ENCODE measurements at places on chromosomes 1 and 21. TPM values are rescaled to one million over a fixed set of nuclear protein-coding genes. Genes with fewer than 3 reads are reported as not detected.
A peak's percentile ranks its signal among the peaks of the same experiment; 100 is the strongest.

GRCh38 chr1:40901886-40902852, 40.0 kb upstream of the CITED4 start:
- H3K4me1 ChIP-seq, result peaks cover 8% of the 10 kb centered on the region
- no peak for DNase-seq
- no peaks in the 10 kb centered on the region for H3K27me3 ChIP-seq
- no peak overlapping the region for H3K4me3 ChIP-seq
- H3K36me3 ChIP-seq, result no peaks in the 10 kb centered on the region

GRCh38 chr1:201693890-201694607, 134.9 kb upstream of the IPO9 start:
- DNase-seq, result no peak
- no peaks in the 10 kb centered on the region for H3K27me3 ChIP-seq

DNA sequence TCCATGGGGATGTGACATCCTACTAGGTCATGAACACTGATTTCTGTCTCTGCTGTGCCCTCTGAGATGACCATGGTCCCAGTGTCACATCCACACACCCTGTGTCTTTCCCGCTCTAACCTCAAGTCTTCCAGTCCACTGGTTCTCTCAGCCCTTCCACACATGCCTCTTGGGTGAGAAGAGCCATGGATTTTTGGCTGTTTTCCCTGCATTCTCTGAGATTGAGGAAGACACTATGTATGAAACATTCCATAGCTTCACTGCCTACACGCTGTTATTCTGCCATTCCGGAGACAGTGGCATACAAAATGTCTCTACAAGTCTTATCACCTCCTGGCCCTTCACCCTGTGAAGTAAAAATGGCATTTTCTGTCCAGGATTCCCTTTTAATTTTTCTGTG, 247.3 kb downstream of the BACH1 start:
- no peaks in the 10 kb centered on the region for H3K36me3 ChIP-seq
- H3K27ac ChIP-seq, result no peak overlapping the region
- no peak overlapping the region for H3K4me3 ChIP-seq
- no peaks in the 10 kb centered on the region for H3K27me3 ChIP-seq
- no peaks in the 10 kb centered on the region for H3K4me1 ChIP-seq
- no peak for DNase-seq

DNA sequence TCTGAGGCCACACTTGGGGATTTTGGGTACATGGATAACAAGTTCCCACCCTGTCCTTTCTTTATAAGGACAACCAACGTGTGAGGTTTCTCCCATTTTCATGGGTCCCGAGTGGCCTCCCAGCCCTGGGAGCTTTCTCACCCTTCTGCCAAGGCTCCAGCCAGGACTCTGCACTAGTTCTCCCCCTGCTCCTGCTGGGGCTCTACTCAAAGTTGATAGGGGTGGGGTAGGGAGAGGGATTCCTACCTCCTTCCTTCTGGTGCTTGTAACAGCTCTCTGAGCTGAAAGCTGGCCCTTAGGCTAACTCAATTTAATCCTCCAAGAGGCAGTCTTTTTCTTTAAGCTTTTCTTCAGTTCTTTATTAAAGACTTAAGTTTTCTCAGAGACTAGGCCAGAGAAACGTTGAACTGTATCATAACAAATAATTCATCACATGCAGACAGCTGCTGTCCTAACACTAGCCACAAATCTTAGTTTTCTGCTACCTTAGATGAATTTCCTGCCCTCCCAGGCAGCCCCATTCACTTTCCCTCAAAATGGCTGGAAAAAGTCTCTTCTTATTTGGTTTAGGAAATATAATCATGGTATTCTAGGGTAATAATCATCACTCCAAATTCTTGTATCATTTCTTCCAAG, 22.4 kb upstream of the DR1 start:
- DNase-seq, result no peak
- no peaks in the 10 kb centered on the region for H3K27me3 ChIP-seq
- H3K27ac ChIP-seq, result no peak overlapping the region

DNA sequence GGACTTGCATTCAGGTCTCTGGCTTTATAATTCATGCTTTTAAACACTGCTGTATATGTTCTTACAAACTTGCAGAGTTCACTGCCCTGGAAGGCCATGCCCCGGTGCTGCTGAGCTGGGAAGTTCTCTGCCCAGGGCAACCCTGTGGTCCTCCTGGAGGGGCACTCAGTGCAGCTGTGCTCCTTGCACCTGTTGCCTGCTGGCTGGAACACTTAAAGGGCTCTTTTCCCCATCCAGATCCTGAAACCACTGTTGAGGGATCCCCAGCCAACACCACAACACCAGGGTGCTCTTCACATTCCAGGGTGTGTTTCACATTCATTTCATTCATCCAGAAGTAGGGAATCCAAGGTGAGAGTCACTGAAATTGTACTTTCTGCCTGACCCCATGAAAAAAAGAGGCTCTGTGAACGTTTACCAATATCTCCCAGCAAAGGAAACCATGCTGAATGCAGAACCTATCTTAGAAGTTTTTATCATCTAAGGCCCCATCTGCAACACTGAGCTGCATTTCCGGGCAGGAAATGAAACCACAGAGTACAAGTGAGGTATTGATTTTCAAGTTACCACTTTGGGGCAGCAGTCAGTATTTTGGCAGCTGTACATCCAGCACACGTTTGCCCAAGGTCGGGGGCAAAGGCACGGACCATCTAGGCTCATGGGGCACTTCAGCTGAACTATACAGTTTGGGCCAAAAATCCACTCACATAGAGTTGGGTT, 16.4 kb upstream of the KIAA0040 start:
- DNase-seq, result no peak
- no peak overlapping the region for H3K4me3 ChIP-seq
- H3K27me3 ChIP-seq, result no peaks in the 10 kb centered on the region
- H3K27ac ChIP-seq, result no peak overlapping the region
- H3K36me3 ChIP-seq, result no peaks in the 10 kb centered on the region

DNA sequence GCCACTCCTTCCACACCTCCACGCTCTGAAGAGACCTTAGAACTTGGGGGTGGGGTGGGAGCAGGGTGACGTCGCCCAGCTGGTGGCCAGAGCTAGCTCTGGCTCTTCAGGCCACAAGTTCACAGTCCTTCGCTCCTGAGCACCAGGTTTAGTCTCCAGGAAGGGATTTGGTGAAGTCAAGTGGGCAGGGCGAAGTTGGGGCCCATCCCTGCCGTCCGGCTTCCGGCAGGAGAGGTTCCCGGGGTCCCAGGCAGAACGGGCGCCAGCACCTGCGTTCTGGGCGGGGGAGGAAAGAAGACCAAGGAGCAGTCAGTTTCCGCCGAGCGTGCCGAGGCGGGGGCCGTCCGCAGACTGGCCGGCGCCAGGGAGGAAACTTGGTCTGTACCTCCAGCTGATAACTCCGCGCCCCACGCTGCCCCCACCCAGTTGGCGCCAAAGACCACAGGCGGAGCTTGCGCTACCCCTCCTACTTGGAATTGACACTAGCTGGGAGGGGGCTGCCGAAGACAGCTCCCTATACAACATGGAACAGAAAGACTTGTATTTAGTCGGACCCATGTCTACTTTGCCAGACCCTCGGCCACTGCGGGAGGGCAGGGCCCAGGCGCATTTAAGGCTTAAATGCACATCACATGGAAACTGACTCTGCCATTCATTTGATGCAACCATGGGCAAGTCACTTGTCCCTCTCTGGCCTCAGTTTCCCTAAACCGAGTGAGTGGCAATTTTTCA, 995 bp downstream of the ID3 start:
- H3K36me3 ChIP-seq, result no peaks in the 10 kb centered on the region
- peak overlapping the region; percentile 39 for H3K27ac ChIP-seq
- H3K27me3 ChIP-seq, result no peaks in the 10 kb centered on the region
- H3K4me1 ChIP-seq, result peaks cover 25% of the 10 kb centered on the region

DNA sequence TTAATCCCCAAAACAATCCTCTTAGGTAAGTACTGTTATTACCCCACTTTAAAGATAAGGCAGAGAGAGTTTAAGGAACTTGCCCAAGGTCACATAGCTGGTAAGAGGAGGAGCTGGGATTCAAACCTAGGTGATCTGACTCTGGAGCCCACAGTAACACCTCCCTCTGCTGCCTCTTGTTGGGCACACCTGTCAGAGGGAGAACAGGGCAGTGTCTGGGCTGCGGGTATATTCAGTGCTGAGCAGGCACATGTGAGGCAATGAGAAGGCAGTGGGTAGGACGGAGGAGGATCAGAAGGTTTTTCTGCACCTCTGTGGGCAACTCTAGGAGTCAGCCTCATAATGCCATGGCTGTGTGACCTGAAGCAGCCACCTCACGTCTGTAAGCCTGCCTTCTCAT, 1.8 kb downstream of the HPCA start:
- no peak for DNase-seq
- peaks cover 9% of the 10 kb centered on the region for H3K4me1 ChIP-seq
- H3K27me3 ChIP-seq, result peaks cover 5% of the 10 kb centered on the region
- no peaks in the 10 kb centered on the region for H3K36me3 ChIP-seq

DNA sequence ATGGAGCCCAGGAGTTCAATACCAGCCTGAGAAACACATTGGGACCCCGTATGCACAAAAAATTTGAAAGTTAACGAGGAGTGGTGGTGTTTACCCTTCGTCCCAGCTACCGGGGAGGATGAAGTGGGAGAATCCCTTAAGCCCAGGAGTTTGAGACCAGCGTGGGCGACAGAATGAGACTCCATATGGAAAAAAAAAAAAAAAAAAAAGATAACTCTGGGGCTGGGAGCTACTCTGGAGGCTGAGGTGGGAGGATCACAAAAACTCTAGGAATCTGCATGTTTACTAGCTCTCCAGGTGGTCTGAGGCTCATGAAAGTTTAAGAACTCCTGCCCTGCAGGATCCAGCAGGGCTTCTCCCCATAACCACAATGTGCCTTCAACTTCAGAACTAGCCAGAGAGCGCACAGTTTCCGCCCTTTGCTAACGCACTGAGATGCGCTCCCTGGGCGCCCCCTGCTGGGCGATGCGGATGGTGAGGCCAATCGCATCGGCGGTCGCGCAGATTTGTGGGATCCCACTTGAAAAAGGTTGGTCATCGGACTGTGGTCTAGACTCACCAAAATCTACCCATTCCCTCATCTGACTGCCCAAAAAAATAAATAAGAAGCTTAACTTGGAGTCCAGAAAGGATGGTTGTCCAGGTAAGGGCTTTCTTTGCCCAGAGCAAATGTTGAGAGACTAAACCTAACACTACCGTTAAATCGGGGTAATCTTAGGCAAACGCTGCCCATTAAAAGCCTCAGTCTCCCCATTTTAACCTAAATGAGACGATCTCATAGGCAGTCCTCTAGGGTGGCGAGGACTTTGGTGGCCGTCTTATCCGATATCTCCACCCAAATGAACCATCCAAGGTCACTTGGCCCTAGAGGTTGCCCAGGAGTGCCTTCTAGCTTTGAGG, 8.8 kb downstream of the ZNF683 start:
- peaks cover 4% of the 10 kb centered on the region for H3K4me1 ChIP-seq
- H3K4me3 ChIP-seq, result no peak overlapping the region
- H3K27ac ChIP-seq, result no peak overlapping the region

- peak overlapping the region; percentile 65 for H3K4me3 ChIP-seq
- H3K27me3 ChIP-seq, result peaks cover 34% of the 10 kb centered on the region
- H3K4me1 ChIP-seq, result peaks cover 6% of the 10 kb centered on the region
These were observed 1.2 kb downstream of the AK5 start for GRCh38 chr1:77282866-77283539.

- H3K4me1 ChIP-seq, result no peaks in the 10 kb centered on the region
- no peaks in the 10 kb centered on the region for H3K36me3 ChIP-seq
- no peaks in the 10 kb centered on the region for H3K27me3 ChIP-seq
- H3K4me3 ChIP-seq, result no peak overlapping the region
- H3K27ac ChIP-seq, result no peak overlapping the region
These were observed 146.8 kb downstream of the ESRRG start for GRCh38 chr1:216576234-216576937.

DNA sequence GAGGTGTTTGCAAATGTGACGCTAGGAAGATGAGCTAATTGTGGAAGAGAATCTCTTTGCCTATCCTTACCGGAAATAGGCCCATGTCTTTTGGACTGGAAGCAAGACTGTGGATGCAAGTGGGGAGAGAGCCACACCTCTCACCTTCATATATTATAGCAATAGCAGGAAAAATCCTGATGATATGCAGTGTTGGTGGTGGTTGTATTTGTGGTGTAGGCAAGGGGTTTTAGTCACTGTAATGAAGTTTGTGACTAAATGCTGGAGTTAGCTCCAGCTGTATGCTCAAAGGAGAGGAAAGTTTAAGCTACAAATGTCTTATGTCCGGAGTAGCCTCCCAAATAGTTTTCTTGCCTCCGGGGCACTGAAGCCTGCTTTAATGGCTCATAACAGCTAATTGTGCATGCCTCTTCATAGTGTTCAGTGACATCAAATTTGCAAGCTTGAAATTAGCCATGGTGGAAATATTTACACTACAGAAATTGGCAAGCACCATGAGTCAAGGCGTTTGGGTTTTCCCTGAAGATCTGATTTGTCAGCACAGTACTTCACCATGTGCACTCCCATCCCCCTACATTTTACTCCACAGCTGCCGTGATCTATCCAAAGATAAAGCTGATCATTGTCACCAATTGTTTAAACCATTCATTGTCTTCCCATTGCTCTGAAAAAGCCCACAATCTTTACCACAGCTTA, 102.6 kb upstream of the ZNF644 start:
- no peaks in the 10 kb centered on the region for H3K27me3 ChIP-seq
- no peak for DNase-seq
- H3K27ac ChIP-seq, result peak overlapping the region; percentile 70
- no peaks in the 10 kb centered on the region for H3K36me3 ChIP-seq
- H3K4me3 ChIP-seq, result no peak overlapping the region
- H3K4me1 ChIP-seq, result peaks cover 35% of the 10 kb centered on the region

GRCh38 chr1:118927427-118928187, 60.5 kb downstream of the TBX15 start:
- DNase-seq, result no peak
- H3K36me3 ChIP-seq, result no peaks in the 10 kb centered on the region
- H3K27ac ChIP-seq, result no peak overlapping the region
- no peaks in the 10 kb centered on the region for H3K4me1 ChIP-seq
- H3K4me3 ChIP-seq, result no peak overlapping the region

DNA sequence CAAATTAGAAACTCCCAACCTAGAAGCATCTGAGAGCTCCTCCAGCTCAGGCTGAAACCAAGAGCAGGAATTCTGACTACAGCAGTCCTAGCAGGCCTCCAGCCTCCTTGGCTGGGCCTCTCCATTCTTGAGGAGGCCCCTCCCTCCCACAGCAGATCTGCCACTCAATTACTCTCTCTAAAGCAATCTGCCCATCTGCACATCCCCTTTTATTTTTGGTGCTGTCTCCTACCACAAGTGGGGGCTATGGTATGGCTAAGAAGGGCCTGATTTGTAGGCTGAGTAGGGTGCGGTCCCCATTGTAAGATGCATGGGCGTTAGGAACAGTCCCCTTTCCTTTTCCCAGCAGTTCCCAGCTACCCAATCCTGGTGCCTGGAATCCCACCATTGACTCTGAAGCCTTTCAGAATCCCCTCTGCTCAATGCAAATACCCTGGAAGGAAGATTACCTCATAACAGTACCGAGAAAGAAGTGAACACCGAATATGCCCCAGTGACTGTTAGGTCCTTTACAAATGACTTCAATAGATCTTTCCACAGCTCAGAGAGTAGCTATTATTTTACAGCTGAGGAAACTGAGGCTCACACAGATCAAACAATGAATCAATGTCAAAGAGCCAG, 11.6 kb upstream of the TTC39A start:
- H3K4me3 ChIP-seq, result no peak overlapping the region
- DNase-seq, result no peak
- H3K4me1 ChIP-seq, result peaks cover 11% of the 10 kb centered on the region
- peaks cover 3% of the 10 kb centered on the region for H3K27me3 ChIP-seq
- no peak overlapping the region for H3K27ac ChIP-seq
- no peaks in the 10 kb centered on the region for H3K36me3 ChIP-seq

GRCh38 chr1:207084232-207084631, 4.4 kb upstream of the C4BPB start:
- H3K4me1 ChIP-seq, result no peaks in the 10 kb centered on the region
- H3K4me3 ChIP-seq, result no peak overlapping the region
- H3K36me3 ChIP-seq, result no peaks in the 10 kb centered on the region
- no peaks in the 10 kb centered on the region for H3K27me3 ChIP-seq
- DNase-seq, result no peak
- no peak overlapping the region for H3K27ac ChIP-seq

The NBPF12 gene
- total RNA-seq, result 7.2 TPM

The EPHB2 gene
- 17.2 TPM for total RNA-seq

The MYOM3 gene
- total RNA-seq, result 0.36 TPM
